Esophagus squamous epithelium (tissue), 5 donors: ENCODE measurements at places on chromosomes 1 and 21.
A peak's percentile ranks its signal among the peaks of the same experiment; 100 is the strongest.

DNA sequence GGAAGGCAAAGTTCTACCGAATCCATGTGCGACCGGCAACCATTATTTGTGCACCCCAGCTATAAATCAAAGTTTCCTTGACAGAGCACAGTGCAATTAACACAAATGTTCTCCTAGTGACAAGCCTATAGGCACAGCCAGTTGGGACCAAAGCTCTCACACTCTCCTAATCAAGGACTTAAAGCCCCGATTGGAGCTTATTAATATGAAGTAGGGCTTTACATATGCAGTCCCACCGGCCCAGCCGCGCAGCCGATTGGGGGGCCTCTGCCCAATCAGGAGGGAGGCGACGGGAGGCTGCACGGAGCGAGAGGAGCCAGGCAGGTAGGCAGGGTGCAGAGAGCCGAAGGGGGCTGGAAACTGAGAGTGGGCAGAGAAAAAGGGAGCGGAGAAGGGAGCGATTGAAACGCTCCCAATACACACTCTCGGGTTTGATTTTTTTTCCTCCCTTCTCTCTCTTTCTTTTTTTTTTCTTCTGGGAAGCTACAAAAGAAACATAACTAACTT, at the start of gene ESRRG:
TSS of gene ESRRG (minus strand) at position 156 of the 507 bp plus-strand sequence. CDS start at position 26, 130 bp downstream.
- DNase-seq = no peak

DNA sequence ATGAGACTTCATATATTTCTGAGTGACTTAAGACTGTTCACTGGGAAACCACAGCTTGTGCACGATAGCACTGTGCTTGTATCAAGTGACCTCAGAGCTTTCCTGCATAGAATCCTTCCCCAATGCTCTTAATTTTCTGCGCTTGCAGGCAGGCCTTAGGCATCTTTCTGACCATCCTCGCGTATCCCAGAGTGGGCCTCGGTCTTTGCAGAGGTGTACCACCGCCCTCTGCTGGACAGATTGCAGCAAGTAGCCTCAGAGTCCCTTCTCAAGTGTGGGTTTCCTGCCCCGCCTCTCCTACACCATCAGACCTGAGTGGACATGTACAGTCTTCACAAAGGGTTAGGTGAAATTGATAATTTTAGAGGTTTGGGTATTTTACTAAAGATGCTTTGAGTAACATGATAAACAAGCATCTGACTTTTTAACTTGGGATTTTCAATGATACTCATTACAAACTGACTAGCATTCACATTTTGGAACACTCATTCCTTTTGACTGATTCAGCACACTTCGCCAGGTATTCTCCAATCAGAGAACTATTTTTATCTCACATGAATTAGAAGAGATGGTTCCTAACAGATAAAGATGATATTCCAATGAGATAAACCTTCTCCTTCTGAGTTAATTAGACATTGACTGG, 246.5 kb upstream of the USP25 start:
- DNase-seq = peak; percentile 11

DNA sequence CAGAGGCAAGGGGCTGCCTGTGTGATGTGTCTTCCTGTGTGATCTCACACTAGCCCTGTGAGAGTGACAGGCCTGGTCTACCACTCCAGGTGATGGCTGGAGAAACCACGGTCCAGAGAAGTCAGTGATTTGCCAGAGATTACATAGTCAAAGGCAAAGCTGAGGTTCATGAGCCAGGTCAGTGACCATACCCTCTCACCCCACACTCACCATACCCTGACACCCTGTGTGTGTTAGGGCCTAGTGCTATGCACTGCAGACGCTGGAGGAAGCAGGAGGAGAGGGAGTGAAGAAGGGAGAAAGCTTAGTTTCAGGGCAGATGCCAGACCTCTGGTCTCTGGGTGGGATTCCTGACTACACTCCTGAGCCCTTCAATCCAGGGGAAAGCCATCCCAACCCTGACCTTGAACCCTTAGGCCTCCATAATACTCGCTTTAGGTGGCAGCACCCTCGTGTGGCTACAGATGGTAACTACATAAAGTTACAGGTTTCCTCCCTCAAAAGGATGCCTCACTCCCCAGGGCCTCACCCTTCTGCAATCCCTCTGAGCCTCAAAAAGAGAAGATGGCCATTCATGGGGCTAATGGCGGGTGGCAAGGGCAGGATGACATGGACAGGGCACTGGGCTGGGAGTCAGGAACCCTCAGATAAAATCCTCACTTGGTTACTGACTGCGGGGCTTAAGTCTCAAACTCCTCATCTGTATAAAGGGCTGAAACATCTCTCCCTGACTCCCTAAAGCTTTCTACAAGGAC, 20.8 kb upstream of the SDC3 start:
- DNase-seq = no peak

GRCh38 chr1:229993060-229993459, 74.0 kb upstream of the GALNT2 start:
- no peak for DNase-seq

DNA sequence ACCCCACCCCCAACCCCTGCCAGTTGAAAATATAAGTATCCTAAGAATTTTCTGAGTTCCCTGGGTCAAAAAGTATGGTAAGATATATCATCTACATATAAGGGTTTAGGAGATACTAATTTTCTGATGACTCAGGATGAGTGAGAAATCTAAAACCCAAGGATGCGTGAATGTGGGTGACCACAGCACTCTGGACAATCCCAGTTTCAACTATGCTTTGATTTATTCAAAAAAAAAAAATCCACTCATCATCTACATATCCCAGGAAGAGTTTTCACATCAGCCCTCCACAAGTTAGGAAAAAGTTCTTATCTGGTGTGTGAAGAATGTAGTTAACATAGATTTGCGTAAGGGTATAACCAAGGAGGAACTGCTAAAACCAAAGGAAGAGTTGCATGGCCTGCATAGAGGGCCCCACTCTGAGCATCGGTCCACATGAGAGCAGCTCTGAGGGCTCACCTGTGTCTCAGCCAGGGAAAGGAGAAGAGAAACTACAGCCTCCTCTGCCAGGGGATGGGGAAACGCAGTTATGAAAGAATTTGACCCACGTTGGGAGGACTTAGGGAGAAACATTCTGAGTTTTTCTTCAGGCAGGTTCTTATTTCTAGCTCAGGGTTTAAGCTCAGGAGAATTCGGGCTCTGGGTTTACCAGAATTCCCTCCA, 18.8 kb downstream of the LAMB3 start:
- DNase-seq = no peak

DNA sequence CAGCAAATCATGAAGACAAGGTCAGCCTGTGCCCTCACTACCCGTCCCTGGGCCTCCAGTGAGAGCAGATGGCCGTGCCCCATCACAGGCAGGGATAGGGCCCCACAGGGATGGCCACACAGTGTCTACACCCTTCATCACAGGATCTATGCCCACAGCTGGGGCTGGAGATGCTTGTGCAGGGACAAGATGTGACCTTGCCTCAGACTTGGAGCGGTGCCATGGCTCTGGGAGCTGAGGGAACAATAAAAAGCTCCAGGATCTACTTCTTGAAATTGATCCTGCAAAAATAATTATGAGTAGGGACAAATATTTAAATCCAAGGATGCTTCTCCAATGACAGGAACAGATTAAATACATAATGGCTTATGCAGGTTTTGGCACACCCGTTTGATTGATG, 25.4 kb upstream of the TCEA3 start:
- no peak for DNase-seq

GRCh38 chr1:77540501-77541161, 141.8 kb downstream of the ZZZ3 start:
- DNase-seq = no peak

GRCh38 chr1:221457685-221458446, 284.0 kb downstream of the DUSP10 start:
- no peak for DNase-seq

DNA sequence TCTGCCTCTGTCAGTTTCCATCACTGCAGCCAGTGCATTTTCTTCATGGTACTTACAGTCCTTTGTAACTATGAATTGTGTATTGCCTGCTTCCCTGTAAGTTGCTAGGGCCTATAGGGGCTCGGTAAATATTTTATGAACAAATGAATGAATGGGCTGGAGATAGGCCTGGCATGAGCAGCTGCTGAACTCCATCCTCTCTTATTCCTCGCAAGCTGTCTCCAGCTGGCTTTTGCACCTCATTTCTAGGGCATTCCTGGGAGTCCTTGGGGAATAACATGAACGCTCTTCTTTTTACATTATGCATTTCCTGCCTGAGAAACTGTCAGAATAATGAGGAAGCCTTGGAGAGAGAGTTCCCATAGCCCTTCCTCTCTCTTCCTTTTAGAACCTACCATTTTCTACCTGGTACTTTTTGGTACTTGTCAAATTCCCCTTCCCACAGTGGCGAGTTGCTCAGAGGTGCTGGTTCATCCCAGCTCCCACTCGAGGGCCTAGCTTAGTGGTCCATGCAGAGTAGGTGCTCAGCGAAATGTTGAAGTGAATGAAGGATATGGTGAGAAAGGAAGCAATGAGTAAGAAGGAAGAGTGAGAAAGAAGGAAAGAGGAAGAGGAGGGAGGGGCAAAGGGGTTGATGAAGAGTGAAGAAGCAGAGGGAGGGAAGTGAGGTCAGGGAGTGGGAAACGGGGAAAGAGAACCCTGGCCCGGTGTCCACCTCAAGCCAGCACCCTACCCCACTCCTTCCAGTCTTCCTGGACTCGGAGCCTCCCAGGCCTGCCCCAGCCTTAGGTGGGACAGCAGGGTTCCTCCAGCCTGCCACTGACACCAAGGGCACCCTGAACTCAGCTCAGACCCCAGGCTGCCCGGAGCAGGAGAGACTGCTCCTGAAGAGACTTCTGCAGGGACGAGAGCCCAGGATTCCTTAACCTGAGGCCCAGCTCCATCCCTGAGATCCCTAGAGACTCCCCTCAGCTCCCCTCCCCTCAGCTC, 29.6 kb downstream of the KCNC4 start:
- no peak for DNase-seq

- DNase-seq = no peak
These were observed 4.2 kb downstream of the KISS1 start for GRCh38 chr1:204192046-204192445.

DNA sequence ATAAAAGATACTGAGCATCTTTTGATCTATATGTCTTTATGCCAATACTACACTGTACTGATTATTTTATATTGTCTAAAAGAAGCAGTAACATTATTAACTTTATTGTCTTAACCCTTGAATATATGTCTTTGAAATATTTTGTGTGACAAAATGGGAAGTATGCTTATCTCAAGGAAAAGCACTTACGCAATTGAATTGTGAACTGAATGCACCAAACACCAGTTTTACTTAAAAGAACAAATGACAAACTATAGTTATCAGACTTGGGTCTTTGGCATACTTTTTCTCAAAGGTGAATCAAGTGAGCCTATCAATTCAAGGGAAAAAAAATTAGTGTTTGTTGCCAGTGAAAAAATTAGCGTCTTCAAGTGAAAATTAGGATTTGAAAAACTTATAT, 9.2 kb upstream of the SLC6A9 start:
- DNase-seq = no peak

- DNase-seq = no peak
These were observed 441.6 kb downstream of the SIPA1L2 start for GRCh38 chr1:232188318-232188717.

- no peak for DNase-seq
These were observed 365.9 kb upstream of the B3GALT2 start for GRCh38 chr1:193552274-193552673.

DNA sequence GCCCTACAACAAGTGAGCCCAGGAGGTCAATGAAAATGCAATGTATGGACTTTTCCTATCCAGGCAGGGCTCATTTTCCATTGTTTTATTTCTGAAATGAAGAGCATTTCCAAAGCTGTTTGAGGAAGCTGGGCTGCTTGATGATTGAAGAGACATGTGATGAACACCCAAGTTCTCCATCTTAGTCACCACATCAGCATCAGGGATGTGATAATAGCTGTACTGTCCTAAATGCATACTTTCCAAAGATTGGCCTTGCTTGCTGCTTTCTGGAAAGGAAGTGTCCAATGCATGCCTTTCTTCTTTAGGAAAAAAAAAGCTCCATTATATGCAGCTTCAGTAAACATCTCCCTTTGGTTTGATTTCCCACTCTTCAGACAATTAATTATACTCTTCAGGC, 425.9 kb upstream of the RUNX1 start:
- no peak for DNase-seq

DNA sequence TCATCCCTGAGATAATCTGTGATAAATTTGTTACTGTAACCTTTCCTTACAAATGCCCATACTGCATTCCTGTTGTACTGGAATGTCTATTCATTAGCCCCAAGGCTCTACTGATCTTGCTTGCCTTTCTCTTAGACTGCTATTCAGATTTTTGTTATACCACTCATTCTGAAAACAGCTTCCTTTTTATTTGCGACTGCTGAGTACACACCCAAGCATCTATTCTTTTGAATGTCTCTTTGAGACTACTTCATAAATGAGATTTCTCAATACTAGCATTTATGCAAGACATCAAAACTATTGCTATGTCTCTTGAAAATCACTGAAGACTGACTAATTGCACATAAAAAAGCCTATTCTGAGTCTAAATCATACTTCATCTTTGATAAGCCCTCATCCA, 38.6 kb downstream of the DENND1B start:
- DNase-seq = no peak

- DNase-seq = no peak
These were observed 97.8 kb downstream of the SLC45A1 start for GRCh38 chr1:8415526-8416278.

GRCh38 chr21:42117229-42117966, 46.3 kb downstream of the UMODL1 start:
- DNase-seq = no peak

GRCh38 chr21:28283641-28284490, 708.8 kb downstream of the LTN1 start:
- no peak for DNase-seq

GRCh38 chr1:119276558-119276957, 92.0 kb upstream of the HAO2 start:
- DNase-seq = no peak

DNA sequence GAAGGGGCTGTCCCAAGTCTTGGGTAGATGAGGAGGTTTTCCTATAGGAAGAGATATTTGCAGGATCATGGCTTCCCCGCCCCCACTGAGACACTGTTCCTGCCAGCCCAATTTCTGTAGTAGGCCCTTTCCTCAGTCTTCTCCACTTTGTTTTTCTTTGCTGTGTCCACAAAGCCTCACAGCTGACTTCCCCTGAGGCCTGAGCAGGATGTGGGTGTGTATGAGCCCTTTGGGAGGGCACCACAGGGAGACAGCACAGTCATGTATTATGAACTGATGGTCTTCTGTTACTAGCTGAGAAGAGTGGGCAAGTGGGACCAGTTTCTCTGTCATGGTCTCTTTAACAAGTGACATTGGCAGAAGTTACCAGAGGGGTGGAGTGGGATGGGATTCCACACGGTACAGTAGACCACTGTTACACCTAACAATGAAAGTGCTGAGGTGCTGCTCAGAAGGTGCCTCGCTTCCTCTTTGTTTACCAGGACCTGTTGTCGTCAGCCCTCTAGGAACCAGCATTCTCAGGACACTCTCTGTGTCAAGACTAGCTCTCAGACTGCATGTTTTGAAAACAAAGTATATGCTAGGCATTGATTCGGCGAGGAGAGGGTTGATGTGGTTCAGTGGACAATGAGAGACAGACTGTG, 253.8 kb upstream of the HOOK1 start:
- no peak for DNase-seq

- no peak for DNase-seq
These were observed 64.8 kb downstream of the UBE2T start for GRCh38 chr1:202276920-202277319.

- DNase-seq = no peak
These were observed 57.9 kb downstream of the AGPAT3 start for GRCh38 chr21:43922949-43923348.
